ENCODE measurements at places on chromosomes 5 and 9. TPM values are rescaled to one million over a fixed set of nuclear protein-coding genes. Genes with fewer than 3 reads are reported as not detected.

ATG10 gene
- total RNA-seq: 12.4 TPM

PCDHA12 gene
- not detected for total RNA-seq

TPRN gene
- total RNA-seq: 11.2 TPM

RAPGEF6 gene
- total RNA-seq: 51.2 TPM

MRPS2 gene
- total RNA-seq: 30.1 TPM

MLANA gene
- total RNA-seq: not detected

PCDH12 gene
- 0.09 TPM for total RNA-seq

ZNF608 gene
- not detected for total RNA-seq

RNF183 gene
- 0.37 TPM for total RNA-seq

SCGB3A1 gene
- total RNA-seq: 7.1 TPM

NADK2 gene
- total RNA-seq: 17.3 TPM

GRCh38 chr5:58794875-58795274 is 212.0 kb downstream of the RAB3C start:
- no peak overlapping the region for H3K4me3 ChIP-seq
- H3K4me1 ChIP-seq: no peaks in the 10 kb centered on the region
- no peak for DNase-seq
- no peaks in the 10 kb centered on the region for H3K36me3 ChIP-seq
- H3K27ac ChIP-seq: no peak overlapping the region

DNA sequence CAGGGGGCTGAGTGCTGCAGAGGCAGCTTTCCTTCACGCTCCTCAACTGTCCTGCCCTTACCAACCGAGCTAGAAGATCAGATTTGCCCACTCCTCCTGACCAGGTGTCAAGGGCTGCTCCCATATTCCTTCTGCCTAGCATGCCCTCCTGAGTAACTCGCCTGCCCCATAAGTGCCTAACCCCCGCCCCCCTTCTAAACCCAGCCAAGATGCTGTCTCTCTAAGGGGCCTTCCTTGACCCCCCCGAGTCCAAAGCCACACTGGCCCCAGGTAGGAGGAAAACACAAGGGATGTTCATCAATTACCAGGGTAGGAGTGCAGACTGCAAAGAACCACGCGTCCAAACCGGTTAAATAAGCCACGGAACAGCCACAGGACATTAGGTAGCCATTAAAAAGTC is 4.8 kb downstream of the CCDC69 start:
- peak overlapping the region; percentile 59 for H3K27ac ChIP-seq
- peak overlapping the region; percentile 64 for H3K4me3 ChIP-seq
- peaks cover 34% of the 10 kb centered on the region for H3K36me3 ChIP-seq
- H3K4me1 ChIP-seq: peaks cover 76% of the 10 kb centered on the region

GRCh38 chr9:7760014-7760415 is 39.6 kb downstream of the DMAC1 start:
- no peak for DNase-seq
- no peaks in the 10 kb centered on the region for H3K27me3 ChIP-seq
- peaks cover 16% of the 10 kb centered on the region for H3K4me1 ChIP-seq
- H3K27ac ChIP-seq: no peak overlapping the region
- H3K4me3 ChIP-seq: no peak overlapping the region
- H3K36me3 ChIP-seq: peaks cover 15% of the 10 kb centered on the region

GRCh38 chr9:107350443-107350842 is 67.4 kb downstream of the RAD23B start:
- H3K4me3 ChIP-seq: no peak overlapping the region
- H3K27me3 ChIP-seq: peaks cover 2% of the 10 kb centered on the region
- H3K36me3 ChIP-seq: no peaks in the 10 kb centered on the region
- H3K27ac ChIP-seq: no peak overlapping the region
- no peak for DNase-seq

DNA sequence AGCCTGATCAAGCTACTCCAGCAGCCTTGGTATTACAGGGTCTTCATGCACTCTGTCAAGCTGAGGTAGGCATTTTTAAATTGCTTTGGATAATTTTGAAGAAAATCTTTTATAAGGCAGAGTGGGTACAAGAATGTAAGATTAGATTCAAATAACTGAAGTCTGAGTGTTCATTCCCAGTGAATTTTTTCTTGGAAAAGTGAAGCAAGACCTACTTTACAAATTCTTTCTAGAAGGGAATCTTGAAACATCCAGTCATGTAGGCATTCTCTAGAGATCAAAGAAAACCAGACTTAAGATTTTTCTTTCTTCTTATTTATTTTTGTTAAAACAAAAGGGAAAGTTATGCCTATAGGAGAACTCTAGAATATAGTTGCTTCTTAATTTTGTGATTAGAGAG is 139.0 kb downstream of the FOCAD start:
- no peak overlapping the region for H3K27ac ChIP-seq
- no peak overlapping the region for H3K4me3 ChIP-seq
- H3K36me3 ChIP-seq: peaks cover 25% of the 10 kb centered on the region
- no peaks in the 10 kb centered on the region for H3K4me1 ChIP-seq
- no peak for DNase-seq

DNA sequence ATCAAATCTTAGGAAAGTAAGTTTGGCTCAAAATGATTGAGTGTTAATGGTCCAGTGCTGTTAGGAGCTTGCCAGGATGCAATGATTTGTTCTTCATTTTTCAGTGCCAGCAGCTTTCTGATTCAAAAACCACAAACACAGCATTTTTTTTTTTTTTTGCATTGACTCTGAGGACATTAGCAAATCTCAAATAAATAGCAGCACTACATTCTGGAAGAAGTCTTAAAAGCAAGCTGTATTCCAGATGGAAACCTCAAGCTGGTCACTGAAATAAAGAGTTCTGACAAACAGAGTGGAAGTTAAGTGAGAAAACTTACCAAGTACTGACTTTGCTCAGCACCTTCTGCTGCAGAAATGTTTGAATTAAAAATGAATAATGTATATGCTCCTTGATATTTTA is 1653.1 kb upstream of the CDH9 start:
- DNase-seq: no peak
- no peak overlapping the region for H3K4me3 ChIP-seq
- no peaks in the 10 kb centered on the region for H3K4me1 ChIP-seq
- no peak overlapping the region for H3K27ac ChIP-seq
- H3K27me3 ChIP-seq: no peaks in the 10 kb centered on the region

GRCh38 chr5:169979871-169980270 is 424 bp downstream of the INSYN2B start:
- no peaks in the 10 kb centered on the region for H3K27me3 ChIP-seq
- no peak overlapping the region for H3K4me3 ChIP-seq
- no peak for DNase-seq
- no peak overlapping the region for H3K27ac ChIP-seq
- H3K36me3 ChIP-seq: peaks cover 24% of the 10 kb centered on the region
- peaks cover 5% of the 10 kb centered on the region for H3K4me1 ChIP-seq

- peaks cover 7% of the 10 kb centered on the region for H3K27me3 ChIP-seq
- DNase-seq: no peak
- no peaks in the 10 kb centered on the region for H3K36me3 ChIP-seq
- no peak overlapping the region for H3K27ac ChIP-seq
These were observed 184.4 kb upstream of the IER5L start for GRCh38 chr9:129362287-129363000.

DNA sequence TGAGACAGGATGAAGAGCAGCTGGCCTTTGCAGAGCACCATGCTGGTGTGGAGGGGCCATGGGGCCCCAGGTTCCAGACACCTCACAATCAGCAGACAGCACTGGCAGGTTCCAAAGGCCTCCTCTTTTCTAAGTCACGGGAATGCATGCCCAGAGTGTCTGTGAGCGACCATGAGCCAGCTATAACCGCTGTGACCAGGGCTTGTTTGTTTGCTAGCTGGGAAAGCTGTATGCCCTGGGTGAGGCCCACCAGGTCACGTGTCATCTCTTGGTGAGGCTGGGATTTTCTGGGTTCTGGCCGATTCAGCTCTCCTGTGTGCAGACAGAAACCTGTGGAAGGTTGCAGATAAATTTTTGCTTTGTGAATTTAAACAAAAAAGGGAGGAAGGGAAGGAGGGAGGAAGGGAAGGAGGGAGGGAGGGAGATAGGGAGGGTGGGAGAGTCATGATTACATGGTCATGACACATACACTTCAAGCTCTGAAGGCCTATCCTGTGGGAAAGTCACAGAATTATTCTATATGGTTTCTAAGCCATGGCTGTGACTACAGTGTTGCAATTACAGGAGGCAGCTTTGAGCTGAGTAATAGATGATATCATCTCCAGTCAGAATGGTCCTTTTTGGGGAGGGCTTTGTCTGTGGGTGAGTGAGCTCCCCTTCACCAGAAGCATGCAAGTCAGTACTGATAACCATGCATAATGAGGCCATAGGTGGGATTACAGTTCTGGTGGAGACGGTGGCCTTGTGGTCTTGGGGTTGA is 37.2 kb downstream of the PAPPA start:
- no peaks in the 10 kb centered on the region for H3K36me3 ChIP-seq
- no peak overlapping the region for H3K4me3 ChIP-seq
- H3K4me1 ChIP-seq: no peaks in the 10 kb centered on the region
- no peak overlapping the region for H3K27ac ChIP-seq

DNA sequence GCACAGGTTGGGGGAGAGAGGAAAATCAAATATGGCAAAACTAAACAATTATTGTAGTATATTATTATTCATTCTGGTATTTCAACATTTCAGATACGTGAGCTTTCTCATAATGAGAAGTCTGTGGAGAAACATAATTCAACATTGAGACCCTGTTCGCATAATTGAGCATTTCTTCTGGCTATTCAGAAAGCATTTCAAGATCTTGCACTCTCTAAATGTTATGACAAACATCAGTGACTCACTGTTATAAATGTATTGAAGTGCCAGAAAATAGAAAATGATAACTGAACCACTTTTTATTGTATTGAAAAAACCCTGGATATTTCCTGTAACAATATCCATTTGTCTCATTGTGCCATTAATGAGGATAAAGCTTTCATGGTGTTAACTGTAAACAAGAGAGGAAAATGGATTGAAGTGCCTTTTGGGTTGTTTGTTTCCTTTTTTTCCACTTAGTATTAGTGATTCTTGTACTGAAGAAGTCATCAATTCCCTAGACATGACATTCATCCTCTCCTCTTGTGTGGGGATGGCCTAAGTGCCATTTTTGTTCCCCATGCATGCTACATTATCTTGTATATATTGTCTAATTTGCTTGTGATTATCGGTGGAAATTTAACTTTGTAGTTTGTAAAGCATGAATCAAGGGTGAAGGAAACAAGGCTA is 124.6 kb downstream of the CAMK4 start:
- H3K36me3 ChIP-seq: peaks cover 51% of the 10 kb centered on the region
- no peak for DNase-seq
- no peaks in the 10 kb centered on the region for H3K27me3 ChIP-seq

DNA sequence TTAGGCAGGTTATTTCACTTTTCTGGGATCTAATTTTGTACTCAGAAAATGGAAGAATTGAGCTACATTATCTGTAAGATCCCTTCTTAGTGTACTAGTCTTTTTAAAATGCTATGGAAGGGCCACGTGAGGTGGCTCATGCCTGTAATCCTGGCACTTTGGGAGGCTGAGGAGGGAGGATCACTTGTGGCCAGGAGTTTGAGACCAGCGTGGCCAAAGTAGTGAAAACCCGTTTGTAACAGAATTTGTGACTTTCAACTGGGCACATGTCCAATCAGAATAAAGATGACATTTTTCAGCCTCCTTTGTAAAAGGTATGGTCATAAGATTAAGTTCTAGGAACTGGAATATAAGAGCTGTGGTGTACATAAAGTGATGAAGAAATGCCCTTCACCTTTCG is 3.1 kb upstream of the RAB3C start:
- H3K27ac ChIP-seq: no peak overlapping the region
- DNase-seq: no peak
- peaks cover 8% of the 10 kb centered on the region for H3K4me1 ChIP-seq
- H3K36me3 ChIP-seq: no peaks in the 10 kb centered on the region

- no peak overlapping the region for H3K4me3 ChIP-seq
- no peaks in the 10 kb centered on the region for H3K4me1 ChIP-seq
- no peaks in the 10 kb centered on the region for H3K36me3 ChIP-seq
- no peak overlapping the region for H3K27ac ChIP-seq
- peaks cover 19% of the 10 kb centered on the region for H3K27me3 ChIP-seq
These were observed 206.6 kb downstream of the ESM1 start for GRCh38 chr5:54778783-54779182.

GRCh38 chr9:31372799-31373587 is 1011.5 kb upstream of the ACO1 start:
- peaks cover 4% of the 10 kb centered on the region for H3K36me3 ChIP-seq
- H3K27me3 ChIP-seq: no peaks in the 10 kb centered on the region
- H3K4me1 ChIP-seq: no peaks in the 10 kb centered on the region
- no peak overlapping the region for H3K27ac ChIP-seq
- no peak overlapping the region for H3K4me3 ChIP-seq

GRCh38 chr5:171317230-171317629 is 8.2 kb downstream of the TLX3 start:
- H3K4me1 ChIP-seq: peaks cover 14% of the 10 kb centered on the region
- DNase-seq: no peak

DNA sequence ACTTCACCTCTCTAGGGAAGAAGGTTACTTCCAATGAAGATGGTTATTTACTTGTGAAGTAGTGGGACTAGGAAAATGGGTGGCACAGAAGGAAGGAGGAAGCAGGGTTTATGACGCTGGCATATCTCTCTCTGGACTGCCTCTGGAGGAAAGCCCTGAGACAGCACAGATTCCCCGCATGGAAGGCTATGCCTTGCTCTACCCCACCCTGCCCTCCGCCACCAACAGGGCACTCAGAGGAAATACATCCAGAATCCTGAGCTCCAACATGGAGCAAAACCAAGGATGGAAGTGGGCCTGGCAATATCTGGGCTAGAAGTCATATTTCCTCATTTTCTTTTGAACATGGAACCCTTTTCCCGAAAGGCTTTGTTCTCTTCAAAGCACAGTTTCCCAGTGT is 346.9 kb downstream of the ZSWIM6 start:
- no peaks in the 10 kb centered on the region for H3K4me1 ChIP-seq
- H3K36me3 ChIP-seq: no peaks in the 10 kb centered on the region
- H3K4me3 ChIP-seq: no peak overlapping the region

GRCh38 chr9:74875656-74876055 is 12.1 kb downstream of the TRPM6 start:
- H3K27ac ChIP-seq: no peak overlapping the region
- peaks cover 15% of the 10 kb centered on the region for H3K27me3 ChIP-seq
- H3K36me3 ChIP-seq: no peaks in the 10 kb centered on the region
- no peak for DNase-seq
- H3K4me1 ChIP-seq: no peaks in the 10 kb centered on the region

DNA sequence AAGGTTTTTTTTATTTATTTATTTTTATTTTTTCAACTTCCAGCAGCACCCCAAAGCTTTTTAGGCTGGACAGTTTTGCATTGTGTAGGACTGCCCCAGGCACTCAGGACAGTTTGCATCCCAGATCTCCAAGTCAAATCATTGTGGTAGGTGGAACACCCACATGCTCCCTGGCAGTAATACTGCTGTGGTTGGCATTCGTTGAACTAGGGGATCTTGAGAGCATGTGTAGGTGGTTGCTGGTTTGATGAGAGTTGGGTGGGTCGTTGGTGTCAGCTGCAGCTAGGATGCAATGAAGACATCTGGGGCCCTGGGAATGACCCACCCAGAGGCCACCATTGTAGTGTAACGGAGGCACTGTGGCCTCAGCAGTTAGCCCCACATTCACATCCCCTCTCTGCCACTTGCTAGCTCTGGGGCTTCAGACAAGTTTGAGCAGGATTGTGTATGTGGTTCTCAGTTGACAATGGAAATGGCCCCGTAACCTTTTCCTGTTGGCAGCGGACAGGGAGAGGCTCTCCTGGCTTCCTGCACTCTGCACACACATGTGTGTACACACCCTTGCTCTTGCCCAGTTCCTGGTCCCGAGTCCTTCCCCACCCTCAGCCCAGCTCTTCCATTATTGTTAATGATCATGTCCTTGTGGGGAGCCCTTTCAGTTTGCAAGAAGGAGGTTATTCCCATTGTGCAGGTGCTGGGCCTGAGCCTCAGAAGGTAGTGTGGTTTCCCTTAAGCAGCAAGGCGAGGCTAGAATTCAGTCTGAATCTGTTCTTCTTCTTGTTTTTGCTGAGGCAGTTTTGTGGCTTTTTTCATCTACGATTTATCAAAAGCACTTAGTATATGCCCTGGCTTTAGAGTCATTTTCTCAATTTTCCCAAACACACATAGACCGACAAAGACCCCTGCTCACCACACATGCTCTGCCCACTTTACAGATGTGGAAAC is 46.5 kb downstream of the PPARGC1B start:
- H3K4me1 ChIP-seq: peaks cover 32% of the 10 kb centered on the region
- H3K4me3 ChIP-seq: no peak overlapping the region
- no peaks in the 10 kb centered on the region for H3K27me3 ChIP-seq
- peaks cover 30% of the 10 kb centered on the region for H3K36me3 ChIP-seq
